ENCODE measurements at places on chromosomes 2 and 18. TPM values are rescaled to one million over a fixed set of nuclear protein-coding genes. Genes with fewer than 3 reads are reported as not detected.

Gene CXCR1
- total RNA-seq: not detected

Gene POTEE
- 0.46 TPM for total RNA-seq

DNA sequence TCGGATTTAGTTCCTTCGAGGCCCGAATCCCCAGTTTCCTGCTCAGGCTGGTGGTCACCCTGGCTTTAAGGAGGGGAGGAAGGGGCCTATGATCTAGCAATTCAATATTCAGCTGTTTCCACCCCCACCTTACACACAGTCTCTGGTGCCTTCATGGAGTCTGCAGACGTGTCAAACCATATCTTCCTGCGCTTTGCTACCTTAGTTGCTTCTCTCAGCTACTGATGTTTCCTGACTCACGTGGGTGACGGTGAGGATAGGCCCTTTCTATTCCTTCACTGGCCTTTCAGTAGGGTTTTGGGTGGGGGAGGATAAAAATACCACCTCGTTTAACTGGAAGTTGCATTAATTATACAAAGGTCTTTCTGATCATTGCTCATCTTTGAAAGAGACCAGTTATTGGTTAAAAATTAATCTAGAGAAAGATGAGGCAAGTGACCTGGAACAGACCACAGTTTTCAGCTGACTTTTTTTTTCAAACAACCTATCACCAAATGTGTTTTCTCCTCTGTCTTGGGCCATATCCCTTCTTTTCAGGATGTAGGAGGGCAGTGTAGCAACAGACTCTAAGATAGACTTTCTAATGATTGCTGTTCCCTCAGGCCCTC lies 49.7 kb downstream of the SH2D6 start:
- H3K4me1 ChIP-seq: no peaks in the 10 kb centered on the region
- no peaks in the 10 kb centered on the region for H3K27me3 ChIP-seq
- no peak overlapping the region for H3K4me3 ChIP-seq
- DNase-seq: no peak
- no peaks in the 10 kb centered on the region for H3K36me3 ChIP-seq

DNA sequence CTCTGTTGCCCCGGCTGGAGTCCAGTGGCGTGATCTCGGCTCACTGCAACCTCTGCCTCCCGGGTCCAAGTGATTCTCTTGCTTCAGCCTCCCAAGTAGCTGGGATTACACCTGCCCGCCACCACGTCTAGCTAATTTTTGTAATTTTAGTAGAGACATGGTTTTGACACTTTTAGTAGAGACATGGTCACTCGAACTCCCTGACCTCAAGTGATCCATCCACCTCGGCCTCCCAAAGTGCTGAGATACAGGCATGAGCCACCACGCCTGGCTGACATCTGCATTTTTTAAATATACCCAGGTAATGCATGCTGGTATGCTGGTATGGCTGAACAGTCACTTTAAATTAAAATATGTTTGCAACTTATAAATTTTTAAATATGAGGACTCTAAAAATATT lies 91.9 kb downstream of the EPB41L3 start:
- H3K36me3 ChIP-seq: no peaks in the 10 kb centered on the region
- no peaks in the 10 kb centered on the region for H3K27me3 ChIP-seq
- DNase-seq: no peak
- no peaks in the 10 kb centered on the region for H3K4me1 ChIP-seq
- no peak overlapping the region for H3K27ac ChIP-seq

DNA sequence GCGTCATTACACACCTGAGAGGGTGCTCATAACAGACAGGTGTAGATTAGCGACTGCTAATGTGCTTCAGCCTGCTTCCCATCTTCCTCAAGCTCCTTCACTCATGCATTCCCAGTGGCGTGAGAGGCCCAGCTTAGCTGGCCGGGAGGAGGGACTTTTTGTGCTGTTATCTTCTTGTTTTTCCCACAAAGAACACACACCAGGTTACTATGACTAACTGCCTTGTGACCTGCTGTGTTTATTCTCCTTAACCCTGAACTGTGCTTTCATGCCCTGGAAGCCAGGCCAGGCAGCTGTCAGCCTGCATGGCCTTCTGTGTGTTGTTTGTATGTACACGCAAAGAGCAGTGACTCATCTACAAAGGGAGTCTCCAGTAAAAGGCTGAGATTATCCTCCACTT lies 143.8 kb downstream of the PIEZO2 start:
- no peak overlapping the region for H3K27ac ChIP-seq
- no peak for DNase-seq
- no peak overlapping the region for H3K4me3 ChIP-seq
- H3K4me1 ChIP-seq: no peaks in the 10 kb centered on the region

DNA sequence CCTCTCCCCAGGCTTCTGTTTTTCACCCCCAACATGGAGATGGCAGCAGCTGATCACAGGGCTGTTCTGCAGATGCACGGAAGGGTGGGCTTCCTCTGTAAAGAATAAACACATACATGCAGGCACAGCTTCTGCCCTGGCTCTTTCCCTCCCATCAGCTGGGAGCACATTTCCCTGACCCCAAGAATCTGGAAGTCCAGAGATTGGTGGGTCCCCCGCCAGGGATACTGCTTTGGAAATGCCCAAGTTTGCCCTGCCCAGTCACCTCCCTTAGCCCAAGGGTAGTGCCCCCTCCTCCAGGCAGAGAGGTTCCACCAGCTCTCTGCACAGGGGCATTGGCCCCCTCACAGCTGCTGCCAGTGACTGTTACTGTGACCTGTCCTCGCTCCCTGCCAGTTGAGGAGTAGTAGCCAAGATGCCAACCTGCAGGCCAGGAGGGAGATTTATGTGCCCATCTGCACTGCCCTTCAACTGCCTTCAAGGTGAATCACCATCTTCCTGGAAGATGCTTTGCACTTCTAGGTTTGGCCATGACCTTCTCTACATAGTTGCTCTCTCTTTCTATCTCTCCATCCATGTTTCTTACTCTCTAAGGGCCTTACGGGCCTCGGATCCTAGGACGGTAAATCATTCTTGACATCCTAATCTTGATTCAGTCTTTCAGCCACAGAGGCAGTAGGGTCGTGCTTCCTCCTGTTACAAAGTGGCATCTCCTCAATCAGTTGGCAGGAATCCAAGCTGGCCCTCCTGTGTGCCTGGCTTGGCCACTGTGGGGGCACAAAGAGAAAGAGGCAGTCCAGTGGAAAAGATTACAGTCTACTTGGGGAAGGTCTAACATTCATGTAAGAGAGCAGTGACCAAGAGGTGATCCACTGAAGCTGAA lies 121.8 kb downstream of the CTIF start:
- DNase-seq: no peak
- no peak overlapping the region for H3K27ac ChIP-seq
- H3K27me3 ChIP-seq: no peaks in the 10 kb centered on the region
- no peaks in the 10 kb centered on the region for H3K4me1 ChIP-seq
- H3K4me3 ChIP-seq: no peak overlapping the region
- H3K36me3 ChIP-seq: no peaks in the 10 kb centered on the region

DNA sequence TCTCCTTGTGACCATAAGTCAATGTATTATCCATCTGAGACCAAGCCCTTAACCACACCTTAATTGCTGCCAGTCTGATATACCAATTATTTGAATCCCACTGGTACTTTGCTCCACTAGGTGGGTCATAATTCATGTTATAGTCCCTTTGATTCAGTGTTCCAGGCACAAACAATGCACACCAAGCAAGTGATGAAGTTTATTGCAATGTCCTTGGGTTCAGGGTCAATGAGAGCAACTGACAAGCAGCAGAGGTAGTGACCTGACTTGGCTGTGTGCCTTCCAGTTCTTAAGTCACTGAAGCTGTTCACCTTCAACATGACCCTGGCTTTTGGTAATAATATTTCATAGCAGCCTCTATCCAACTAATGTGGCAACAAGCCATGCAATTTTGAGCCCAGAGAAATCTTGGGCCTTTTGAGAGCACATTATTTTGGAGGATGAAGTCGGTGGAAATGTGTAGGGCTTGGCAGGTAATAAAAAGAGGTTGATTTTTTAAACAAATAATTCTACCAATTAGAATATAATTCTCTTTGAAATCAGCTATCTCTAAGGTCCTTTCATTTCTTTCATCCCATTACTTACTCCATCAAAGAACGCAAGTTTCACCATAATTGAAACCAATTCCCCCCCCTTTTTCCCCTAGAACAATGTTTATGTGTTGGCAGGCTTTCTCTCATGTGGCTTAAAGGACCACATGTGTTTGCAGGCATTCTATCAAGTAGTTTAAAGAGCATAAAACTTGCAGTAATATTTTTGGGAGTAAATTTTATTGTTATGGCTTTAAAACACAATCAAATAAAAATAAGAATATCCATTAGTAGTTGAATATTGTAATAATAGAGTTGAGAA lies 3.1 kb upstream of the CPO start:
- H3K27me3 ChIP-seq: no peaks in the 10 kb centered on the region
- no peak for DNase-seq
- H3K36me3 ChIP-seq: no peaks in the 10 kb centered on the region

- H3K27me3 ChIP-seq: no peaks in the 10 kb centered on the region
- no peaks in the 10 kb centered on the region for H3K36me3 ChIP-seq
- H3K4me1 ChIP-seq: no peaks in the 10 kb centered on the region
- no peak overlapping the region for H3K4me3 ChIP-seq
These were observed 77.9 kb upstream of the GLS start for GRCh38 chr2:190802626-190803209.

- no peak overlapping the region for H3K27ac ChIP-seq
- no peak overlapping the region for H3K4me3 ChIP-seq
- H3K27me3 ChIP-seq: no peaks in the 10 kb centered on the region
- no peaks in the 10 kb centered on the region for H3K4me1 ChIP-seq
These were observed 472.2 kb upstream of the DCC start for GRCh38 chr18:51867767-51868166.

Measured in CD8-positive, alpha-beta memory T cell (primary cell).